Coronary artery (tissue), 2 donors: ENCODE measurements at places on chromosomes 16 and 17.

DNA sequence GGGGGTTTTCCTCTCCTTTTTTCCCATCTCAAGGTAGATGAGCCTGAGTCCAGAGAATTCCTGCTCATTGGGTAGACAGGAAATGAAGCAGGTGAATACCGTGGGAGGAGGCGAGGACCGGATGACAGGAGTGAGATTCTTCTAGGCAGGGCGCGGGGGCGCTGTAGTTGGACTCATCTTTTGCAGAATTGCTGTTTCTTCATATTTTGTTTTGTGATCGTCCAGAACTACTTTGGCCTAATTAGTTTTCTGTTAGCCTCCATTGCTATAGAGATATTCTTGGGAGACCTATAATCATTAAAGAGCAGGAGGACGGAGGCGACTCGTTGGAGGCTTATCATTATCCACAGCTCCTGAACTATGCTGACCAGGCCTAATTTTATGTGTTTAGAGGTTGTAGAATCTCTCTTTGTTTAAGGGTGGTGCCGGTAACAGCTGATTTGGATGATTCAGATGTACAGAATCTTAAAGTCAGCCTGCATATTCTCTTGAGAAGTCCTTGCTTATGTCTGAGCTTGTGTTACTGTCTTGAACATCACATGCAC lies 650 bp downstream of the ATP6V0A1 start:
- DNase-seq = peak; percentile 75

DNA sequence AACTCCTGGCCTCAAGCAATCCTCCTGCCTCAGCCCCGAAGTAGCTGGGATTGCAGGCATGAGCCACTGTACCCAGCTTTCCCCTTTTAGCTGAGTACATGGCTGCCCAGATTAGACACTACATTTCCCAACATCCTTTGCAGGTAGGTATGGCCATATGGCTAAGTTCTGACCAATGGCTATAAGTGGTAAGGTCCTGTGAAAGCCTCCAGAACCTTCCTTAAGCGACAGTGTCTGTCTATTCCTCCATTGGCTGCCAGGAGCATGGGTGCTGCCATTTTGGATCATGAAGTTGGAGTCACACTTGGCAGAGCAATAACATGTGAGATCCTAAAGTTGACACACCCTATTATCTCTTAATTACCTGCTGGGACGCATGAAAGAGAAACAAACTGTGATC lies 24.4 kb upstream of the CRHR1 start:
- no peak for DNase-seq

GRCh38 chr16:75042426-75043174 lies 43.8 kb downstream of the ZNRF1 start:
- no peak for DNase-seq

- DNase-seq = no peak
Observed at GRCh38 chr17:32386844-32387243, 36.9 kb downstream of the ZNF207 start.

DNA sequence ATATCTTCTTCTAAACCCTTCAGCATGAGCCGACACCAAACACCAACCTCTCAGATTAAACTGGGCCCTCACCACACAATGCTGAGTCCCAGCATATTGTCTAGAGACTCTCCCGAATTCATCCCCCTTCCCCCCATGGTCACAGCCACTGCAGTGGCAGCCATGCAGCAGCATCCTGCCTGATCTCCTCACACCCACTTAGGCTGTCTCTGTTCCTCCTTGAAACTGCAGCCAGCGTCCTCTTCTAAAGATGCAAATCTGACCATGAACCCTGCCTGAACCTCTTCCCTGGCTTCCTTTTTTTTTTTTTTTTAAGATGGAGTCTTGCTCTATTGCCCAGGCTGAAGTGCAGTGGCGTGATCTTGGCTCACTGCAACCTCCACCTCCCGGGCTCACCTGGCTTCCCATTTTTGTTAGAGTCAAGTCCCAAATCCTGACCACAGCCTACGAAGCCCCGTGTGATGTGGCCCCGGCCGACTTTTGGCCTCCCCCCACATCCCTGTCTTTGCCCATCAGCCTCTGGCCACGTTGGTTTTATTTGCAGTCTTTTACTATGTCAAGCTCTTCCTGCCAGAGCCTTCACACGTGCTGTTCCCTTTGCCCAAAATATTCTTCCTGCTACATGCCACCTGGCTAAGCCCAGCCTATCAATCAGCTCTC lies 2.8 kb downstream of the FA2H start:
- no peak for DNase-seq

GRCh38 chr17:1315891-1316403 lies 36.5 kb downstream of the TRARG1 start:
- peak; percentile 90 for DNase-seq

DNA sequence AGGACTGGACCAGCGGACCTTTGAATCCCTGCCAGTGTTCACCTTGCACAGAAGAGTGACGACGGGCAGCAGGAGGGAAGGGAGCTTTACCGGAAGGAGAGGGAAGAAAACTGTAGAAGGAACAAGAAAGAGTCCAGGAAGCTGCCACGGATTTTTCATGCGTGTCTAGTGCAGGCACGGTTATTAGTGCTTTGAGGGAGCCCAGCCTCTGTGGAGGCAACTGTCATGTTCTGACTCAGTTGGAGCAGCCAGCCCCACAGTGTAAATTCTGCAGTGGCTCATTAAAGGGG lies 6.5 kb upstream of the HOXB13 start:
- DNase-seq = no peak

- no peak for DNase-seq
Observed at GRCh38 chr16:51989637-51990230, 557.2 kb downstream of the TOX3 start.

DNA sequence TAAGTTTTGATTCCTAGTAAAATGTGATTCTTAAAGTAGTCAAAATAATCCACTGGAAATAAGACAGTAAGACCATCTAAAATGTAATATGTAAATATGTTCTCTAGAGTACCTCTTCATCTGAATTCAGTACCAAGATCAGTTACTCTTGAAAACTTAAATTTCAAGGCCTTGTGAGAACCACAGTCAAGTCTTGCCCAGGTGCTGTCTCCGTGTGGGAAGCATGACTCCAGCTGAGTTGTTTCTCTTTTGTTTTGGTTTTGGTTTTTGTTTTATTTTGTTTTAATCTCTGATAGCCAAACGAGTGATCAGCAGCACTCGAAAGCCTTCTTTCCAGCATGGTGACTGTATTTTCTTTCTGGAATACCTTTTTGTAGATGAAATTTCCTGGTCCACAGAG lies 907.0 kb downstream of the KCNJ18 start:
- no peak for DNase-seq

DNA sequence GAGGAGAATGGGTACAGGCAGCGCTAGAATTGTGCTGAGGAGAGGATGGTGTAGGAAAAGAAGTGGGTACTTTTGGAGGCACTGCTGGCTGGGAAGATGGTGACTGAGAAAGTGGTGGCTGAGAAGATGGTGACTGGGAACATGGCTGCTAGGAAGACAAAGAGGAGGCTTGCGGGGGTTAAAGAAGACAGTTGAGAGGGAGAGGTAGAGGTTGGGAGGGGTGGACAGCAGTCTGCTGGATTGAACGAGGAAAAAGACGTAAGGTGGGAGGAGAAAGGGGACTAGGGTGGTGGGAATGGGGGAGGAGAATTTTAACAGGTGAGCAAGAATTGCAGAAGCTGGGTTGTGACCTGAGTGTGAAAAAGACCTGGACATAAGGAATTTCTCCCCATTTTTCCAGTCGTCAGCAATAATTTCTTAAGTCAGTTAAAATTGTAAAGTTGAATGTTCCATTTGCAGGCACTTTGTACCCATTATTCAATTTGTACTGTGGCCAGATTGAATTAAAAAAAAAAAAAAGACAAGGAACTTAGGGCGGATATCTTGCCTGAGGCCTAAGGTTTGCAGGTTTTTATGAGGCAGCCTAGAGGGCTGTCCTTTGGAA lies 2450.0 kb downstream of the TP53TG3F start:
- DNase-seq = no peak

- DNase-seq = no peak
Observed at GRCh38 chr16:24906901-24907300, 61.1 kb downstream of the SLC5A11 start.

DNA sequence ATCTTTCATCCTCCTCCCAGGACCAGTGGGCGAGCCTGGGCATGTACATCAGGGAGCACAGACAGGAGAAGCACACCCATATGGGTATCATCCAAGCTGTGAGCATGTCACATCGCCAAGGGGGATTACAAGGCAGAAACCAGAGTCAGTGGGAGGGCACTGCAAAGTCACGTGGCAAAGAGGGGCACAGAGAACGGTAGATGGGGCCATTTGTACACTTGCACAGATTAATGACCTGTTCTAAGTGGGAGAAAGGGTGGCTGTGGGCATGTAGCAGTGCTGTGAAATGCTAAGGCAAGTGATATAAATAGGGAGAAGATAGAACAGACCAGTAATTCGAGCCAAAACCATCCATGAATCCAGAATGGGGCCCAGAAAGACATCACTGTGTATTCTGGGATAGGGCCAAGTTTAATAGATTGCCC lies 265.0 kb downstream of the CPPED1 start:
- no peak for DNase-seq
